ENCODE measurements at places on chromosomes 11 and 22.

DNA sequence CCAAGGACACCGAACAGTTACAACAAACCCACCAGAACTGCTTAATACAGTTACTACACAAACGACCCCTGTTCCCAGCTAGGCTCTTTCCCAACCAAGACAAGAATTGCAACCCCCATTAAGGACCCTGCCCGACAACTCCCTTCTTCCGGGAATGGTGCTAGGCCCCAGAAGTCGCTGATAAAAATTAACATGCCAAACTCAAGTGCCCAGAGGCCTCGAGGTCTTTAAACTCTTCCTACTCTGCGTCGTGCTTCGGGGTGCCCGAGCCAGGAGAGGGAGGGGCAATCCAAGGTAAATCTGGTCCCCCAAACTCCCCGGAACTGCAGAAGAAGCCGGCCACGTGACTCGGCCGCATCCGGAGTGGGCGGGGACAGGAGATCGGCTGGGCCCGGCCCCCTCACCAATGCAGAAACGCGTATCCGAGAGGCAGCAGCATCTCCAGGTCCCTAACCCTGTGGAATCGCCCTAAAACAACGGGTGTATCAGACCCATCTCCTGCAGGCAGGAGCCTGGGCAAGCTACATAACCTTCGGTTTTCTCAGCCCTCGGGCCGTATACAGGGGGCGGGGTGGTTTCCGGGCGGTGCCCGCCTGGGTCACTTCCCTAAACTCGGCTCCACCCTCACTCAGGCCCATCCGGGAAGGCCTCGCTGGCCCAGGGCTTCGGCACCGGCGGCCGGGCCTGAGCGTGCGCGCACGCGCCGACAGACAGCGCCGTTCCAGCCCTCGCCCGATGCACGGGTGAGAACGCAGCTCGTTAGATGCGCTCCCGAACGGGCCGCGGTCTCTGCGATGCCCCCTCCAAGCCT is 1.1 kb downstream of the CFL1 start:
- peak; percentile 73 for DNase-seq

DNA sequence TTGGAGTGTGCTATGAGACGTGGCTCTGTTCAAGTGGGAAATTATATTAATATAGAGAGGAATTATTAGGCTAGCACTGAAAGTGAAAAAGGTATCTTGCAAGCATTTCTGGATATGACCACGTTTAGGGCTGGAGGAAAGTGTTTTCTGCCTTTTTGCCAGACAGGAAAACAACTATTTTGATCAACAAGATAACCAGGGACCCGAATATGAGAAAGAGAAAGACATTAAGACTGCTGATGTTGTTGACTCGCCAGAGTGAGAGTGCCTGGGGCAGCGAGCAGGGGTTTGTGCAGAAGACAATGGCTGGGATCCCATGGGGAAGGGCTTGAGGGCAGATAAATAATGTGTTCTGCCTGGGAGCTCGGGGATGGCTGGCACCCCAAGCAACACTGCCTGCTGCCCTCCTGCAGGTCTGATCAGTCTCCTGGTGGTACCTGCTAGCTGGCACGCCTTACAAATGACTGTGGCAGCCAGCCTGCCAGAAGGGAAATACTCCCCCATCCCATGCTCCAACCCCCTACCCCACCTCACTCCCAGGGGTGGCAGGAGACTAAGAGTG is 23.1 kb upstream of the CHST1 start:
- DNase-seq: no peak

GRCh38 chr22:24728790-24729637 is 45.5 kb downstream of the PIWIL3 start:
- no peak for DNase-seq

GRCh38 chr11:70176940-70177689 is 26.0 kb upstream of the FADD start:
- peak; percentile 8 for DNase-seq

DNA sequence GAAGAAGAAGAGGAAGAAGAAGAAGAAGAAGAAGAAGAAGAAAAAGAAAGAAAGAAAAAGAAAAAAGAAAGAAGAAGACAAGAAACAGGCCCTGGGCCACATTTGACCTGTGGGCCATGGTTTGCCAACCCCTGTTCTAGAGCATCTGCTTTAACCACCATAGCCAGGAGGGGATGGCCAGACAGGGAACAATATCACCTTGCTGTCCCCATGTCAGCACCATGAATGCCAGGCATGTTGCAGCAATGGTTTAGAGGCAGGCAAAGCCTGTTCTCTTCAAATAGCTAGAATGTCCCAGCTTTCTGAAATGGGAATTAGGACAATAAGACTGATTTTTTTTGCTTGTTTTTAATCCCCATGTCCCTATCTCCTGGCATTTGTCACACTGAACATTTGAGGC is 338.6 kb upstream of the PLET1 start:
- DNase-seq: no peak

All from stimulated activated CD8-positive, alpha-beta memory T cell treated with anti-CD3 and anti-CD28 coated beads, Interleukin-2, amount 100 ng/mL, for 1 hour (primary cell).